ENCODE measurements at places on chromosomes 7 and 10.

DNA sequence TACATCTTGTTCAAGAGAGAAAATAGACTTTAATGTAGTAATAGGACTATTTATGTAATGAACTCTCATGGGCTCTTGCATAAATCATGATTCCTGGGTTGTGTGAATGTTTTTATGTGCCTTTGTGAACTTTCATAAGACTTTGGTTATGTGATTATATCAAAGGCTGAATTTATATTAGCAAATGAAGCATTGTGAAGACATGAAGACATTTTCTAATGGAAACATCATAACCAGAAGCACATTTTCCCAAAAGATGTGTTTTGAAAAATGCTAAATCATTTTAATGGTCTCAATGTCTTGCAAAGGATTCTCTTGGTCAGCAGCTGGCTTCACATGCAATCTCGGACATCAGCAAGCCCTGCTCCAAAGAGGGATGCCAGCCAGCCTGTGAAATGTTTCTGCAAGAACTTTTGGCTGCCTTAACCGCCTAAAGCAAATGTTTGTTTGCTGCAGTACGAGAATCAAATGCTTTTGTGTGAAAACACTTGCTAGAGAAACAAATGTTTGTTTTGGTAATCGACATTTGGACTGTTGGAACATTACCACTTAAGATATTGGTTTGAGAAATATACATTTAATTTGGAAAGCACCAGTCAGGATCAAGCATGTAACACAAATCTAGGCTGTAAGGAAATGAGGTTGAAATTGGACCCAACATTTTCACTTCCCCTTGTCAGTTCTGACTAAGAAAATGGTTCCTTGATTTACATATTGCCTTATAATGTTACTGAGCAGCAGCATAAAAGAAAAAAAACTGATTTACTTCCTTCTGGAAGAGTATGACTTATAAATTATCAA lies 102.1 kb downstream of the RTKN2 start:
- peak; percentile 98 for DNase-seq

- DNase-seq, result no peak
These were observed 420 bp upstream of the KLHL7 start for GRCh38 chr7:23105086-23105643.

- no peak for DNase-seq
These were observed 11.8 kb upstream of the PRKAR1B start for GRCh38 chr7:738723-739454.

GRCh38 chr7:94170836-94171235 lies 166.7 kb upstream of the BET1 start:
- DNase-seq, result no peak

- DNase-seq, result no peak
These were observed 59.4 kb upstream of the MXI1 start for GRCh38 chr10:110147961-110148360.

DNA sequence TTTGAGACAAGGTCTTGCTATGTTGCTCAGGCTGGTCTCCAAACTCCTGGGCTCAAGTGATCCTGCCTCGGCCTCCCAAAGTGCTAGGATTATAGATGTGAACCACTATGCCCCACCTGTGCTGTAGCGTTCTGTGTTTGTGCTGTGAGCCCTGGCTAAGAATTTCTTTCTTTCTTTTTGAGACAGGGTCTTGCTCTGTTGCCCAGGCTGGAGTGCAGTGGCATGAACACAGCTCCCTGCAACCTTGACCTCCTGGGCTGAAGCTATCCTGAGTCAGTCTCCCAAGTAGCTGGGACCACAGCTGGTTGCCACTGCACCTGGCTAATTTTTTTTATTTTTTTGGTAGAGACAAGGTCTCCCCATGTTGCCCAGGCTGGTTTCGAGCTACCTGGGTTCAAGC lies 11.4 kb downstream of the TSPAN13 start:
- no peak for DNase-seq

- DNase-seq, result peak; percentile 31
These were observed 16.6 kb downstream of the ZNF862 start for GRCh38 chr7:149854611-149855360.

GRCh38 chr10:3559011-3559410 lies 226.0 kb downstream of the KLF6 start:
- DNase-seq, result no peak

DNA sequence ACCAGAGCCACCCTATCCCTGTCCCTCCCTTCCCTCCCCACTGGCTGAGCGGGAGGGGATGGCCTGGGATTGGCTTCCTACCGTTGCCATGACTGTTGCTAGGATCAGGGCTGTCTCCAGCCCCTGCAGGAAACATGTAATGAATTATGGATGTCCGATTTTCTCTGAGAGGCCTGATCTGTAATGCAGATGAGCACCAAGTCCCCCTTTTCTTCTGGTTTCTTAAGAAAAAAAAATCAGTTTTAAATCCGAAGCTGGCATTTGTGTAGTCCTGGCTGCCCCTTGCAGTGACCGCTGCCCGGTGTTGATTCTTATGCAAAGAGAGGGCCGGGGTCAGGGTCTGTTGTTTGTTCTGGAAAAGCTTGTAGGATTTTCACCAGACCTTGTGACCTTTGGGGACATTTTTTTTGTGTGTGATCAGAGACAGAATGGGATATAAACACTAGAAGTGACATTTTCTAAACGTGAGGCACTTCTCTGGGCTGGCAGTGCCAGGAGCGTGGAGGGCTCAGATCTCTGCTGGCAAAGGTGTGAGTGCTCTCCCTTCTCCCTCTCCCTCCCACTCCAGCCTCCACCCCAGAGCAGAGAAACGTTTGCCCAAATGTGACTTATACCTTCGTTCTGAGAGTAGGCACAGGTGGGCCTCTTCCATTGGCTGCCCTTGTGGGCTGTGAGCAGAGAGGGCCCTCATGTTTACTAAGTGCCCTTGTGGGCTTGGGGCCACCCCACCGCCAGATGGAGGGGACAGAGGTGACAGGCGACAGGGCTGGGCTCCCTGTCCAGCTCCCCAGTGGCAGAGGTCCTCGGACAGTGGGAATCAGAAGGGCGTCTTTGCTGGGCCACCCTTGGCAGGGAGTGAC lies 127.5 kb downstream of the DNAJB6 start:
- DNase-seq, result no peak

DNA sequence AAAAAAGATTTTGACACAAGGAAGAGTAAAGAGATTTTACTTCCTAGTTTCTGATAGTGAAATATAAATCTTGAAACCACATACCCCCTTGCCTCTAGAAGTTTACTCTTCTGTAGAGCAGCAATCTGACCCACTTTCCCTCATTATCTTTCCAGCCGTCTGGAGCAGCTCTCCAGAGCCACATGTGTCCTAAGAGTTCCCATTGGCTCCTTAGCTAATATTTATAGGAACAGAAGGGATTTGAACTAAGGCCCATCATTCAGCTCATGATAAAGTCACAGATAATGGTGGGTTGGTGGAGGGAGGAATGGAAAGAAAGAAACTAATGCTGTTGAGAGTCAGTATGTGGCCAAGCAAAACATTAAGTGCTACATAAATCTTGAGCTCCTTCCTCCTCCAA lies 121.8 kb downstream of the INHBA start:
- DNase-seq, result no peak

GRCh38 chr7:40709062-40709964 lies 574.5 kb downstream of the SUGCT start:
- DNase-seq, result peak; percentile 51

DNA sequence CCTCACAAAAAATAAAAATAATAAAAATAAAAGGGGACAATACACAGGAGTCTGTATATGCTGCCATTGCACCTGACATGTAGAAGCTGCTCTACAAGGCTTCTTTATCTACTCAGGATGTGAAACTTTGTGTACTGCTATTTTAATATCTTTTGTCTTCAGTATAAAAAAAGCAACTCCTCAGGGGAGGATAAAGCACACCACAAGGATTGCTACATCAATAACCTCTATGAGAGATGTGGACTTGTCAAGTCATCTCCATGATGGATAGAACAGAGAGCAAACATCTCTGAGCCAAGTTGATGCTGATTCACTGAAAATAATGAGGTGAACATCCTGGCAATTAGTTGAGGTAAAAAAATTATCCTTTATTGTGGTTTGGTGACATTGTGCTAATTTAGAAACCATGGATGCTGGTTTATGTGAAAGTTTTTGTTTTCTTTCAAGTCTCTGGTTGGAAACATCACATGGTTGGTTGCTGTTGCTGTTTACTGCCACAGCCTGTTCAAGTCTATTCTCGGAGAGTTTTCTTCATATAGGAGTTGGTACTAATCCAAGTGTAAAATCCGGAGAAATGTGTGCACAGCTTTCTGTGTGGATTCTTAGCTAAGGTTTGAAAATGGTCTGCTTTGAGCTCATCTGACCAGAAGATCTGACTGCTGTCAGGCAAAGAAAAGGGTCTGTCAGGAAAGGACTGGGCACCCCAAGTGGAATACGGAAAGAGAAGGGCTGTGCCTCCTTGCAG lies 1.5 kb upstream of the HECW1 start:
- peak; percentile 42 for DNase-seq

- DNase-seq, result no peak
These were observed 34.5 kb downstream of the CRHR2 start for GRCh38 chr7:30647589-30648364.

DNA sequence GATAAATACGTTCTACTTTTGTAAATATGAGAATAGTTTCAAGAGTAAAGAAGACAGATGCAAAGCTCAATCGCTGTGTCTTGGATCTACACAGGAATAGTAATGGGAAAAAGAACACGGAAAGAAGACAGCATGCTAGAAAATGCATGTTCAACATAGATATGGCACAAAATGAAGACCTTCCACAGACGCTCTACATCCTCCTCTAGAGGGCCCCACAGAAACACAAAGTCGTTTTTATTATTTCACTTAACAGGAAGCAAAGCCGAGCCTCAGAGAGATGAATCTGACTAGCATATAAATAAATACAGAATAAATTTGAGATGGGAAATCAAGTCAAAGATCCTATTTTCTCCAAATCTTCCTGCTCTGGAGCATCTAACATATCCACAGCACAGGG lies 292.6 kb downstream of the PARD3 start:
- DNase-seq, result no peak

- peak; percentile 51 for DNase-seq
These were observed 8.5 kb upstream of the NFE2L3 start for GRCh38 chr7:26143298-26144048.
